T-helper 2 cell treated with Interferon-gamma antibody and Interleukin-4, amounts not matched to agents 100 ng/mL and 5 ng/mL, for 36 hours (primary cell): ENCODE measurements at places on chromosomes 5 and 9. TPM values are rescaled to one million over a fixed set of nuclear protein-coding genes. Genes with fewer than 3 reads are reported as not detected.

ZNF300 gene
- 0.57 and 0.61 TPM in 2 replicates for total RNA-seq

UBE2QL1 gene
- total RNA-seq = not detected in 2 replicates

WDR38 gene
- not detected in 2 replicates for total RNA-seq

PDCD1LG2 gene
- total RNA-seq = 2.5 TPM in 2 replicates

GMCL2 gene
- total RNA-seq = not detected in 2 replicates

SH3GL2 gene
- not detected in 2 replicates for total RNA-seq

CER1 gene
- total RNA-seq = not detected in 2 replicates

IL5 gene
- 7.3 and 7.7 TPM in 2 replicates for total RNA-seq

F2R gene
- 4.3 TPM in 2 replicates for total RNA-seq

ANGPTL2 gene
- total RNA-seq = not detected in 2 replicates

SLC9A3 gene
- total RNA-seq = 1.5 and 1.6 TPM in 2 replicates

FOXB2 gene
- not detected in 2 replicates for total RNA-seq

BAAT gene
- total RNA-seq = not detected in 2 replicates

IZUMO3 gene
- total RNA-seq = not detected in 2 replicates

IFT74 gene
- 7.2 and 9.4 TPM in 2 replicates for total RNA-seq

CBY3 gene
- total RNA-seq = 0.32 and 0.57 TPM in 2 replicates

BRD3OS gene
- 11.3 and 12.2 TPM in 2 replicates for total RNA-seq

SMIM32 gene
- not detected in 2 replicates for total RNA-seq

NOTCH1 gene
- total RNA-seq = 66.1 and 67.4 TPM in 2 replicates

TMEM171 gene
- not detected in 2 replicates for total RNA-seq

BHMT2 gene
- not detected in 2 replicates for total RNA-seq

CDC20B gene
- total RNA-seq = 0.14 and 0.32 TPM in 2 replicates

NR2F1 gene
- total RNA-seq = not detected in 2 replicates

IFNK gene
- not detected in 2 replicates for total RNA-seq
